Stimulated activated CD8-positive, alpha-beta memory T cell treated with anti-CD3 and anti-CD28 coated beads, Interleukin-15, amount 100 ng/mL, for 24 hours (primary cell): ENCODE measurements at places on chromosomes 2 and 18.
A peak's percentile ranks its signal among the peaks of the same experiment; 100 is the strongest.

GRCh38 chr2:190649035-190649797, at the start of gene NAB1:
Gene NAB1 (plus strand): TSS chr2:190649083. CDS start chr2:190659177, 10,094 bp downstream.
- peak; percentile 45 for DNase-seq

DNA sequence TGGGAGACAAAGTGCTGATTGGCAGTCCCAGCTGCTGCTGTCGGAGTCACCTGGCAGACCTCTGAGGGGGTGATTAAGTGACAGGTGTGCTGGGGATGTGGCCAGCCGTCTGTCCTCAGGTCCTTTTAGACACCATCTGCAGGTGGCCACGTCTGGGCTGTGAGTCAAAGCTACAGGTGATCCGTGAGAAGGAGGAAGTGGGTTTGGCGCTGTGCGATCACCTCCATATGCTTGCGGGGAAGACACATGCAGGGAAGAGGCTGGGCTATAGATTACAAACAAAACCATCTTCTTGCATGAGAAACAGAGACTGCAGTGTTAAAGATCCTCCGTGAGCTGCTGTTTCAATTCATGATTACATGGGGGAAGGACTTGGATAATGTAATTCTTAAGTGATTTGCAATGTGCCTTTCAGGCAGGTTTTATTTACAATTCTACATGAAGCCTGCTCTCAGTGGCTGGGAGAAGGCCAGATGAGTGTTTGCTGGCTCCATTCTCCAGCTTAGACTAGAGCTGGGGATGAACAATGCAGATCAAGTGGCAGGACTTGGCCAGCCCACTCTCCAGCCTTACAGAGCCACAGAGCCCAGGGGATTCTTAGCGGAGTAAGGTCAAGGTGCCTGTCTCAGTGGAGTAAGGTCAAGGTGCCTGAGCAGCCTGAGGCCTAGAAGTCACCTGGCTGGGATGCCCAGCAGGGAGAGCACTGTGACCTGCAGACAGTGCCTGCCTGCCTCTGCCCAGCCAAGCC, 87.8 kb downstream of the LYPD1 start:
- no peak for DNase-seq

GRCh38 chr18:77043541-77044280, 88.9 kb downstream of the MBP start:
- no peak for DNase-seq

DNA sequence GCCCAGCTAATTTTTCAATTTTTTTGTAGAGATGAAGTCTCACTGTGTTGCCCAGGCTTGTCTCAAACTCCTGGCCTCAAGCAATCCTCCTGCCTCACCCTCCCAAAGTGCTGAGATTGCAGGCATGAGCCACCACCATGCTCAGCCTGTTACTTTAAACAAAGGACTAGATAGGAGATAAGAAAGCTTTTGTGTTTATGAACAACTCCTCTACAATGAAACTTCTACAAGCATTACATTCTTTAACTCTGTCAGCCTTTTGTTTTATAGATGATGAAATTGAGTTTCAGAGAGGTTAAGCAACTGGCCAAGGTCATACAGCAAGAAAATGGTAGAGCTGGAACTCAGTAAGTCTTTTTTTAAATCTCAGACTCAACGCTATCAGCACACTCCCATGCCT, 22.7 kb downstream of the ALPK2 start:
- no peak for DNase-seq

GRCh38 chr2:157327200-157327599, 1.6 kb upstream of the ERMN start:
- DNase-seq = no peak
